ENCODE measurements at places on chromosomes 4 and X.
A peak's percentile ranks its signal among the peaks of the same experiment; 100 is the strongest.

GRCh38 chrX:17635231-17635630 is 102.1 kb upstream of the SCML1 start:
- no peaks in the 10 kb centered on the region for H3K36me3 ChIP-seq
- no peaks in the 10 kb centered on the region for H3K27me3 ChIP-seq

DNA sequence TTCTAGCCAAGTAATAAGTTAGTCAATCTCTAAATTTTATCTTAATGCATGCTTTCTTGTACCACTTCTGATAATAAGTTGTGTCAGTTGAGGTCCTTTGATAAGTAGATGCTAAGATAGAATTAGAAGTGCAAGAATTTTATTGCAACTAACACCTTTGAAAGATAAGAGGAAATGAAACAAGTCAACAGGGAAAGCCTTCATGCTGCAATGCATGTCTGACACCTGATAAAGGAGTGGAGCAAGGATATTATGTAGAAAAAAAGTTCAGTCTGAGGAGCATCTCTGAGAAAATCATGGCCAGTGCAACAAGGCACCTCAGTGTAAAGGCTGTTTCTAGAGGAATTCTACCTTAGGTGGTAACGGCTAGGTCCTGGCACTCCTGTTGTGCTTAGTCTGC is 210.7 kb upstream of the PPP1R2C start:
- H3K4me1 ChIP-seq, result no peaks in the 10 kb centered on the region
- no peak overlapping the region for H3K27ac ChIP-seq
- peak; percentile 87 for DNase-seq
- no peak overlapping the region for H3K4me3 ChIP-seq
- H3K27me3 ChIP-seq, result no peaks in the 10 kb centered on the region

- no peak overlapping the region for H3K27ac ChIP-seq
- DNase-seq, result no peak
- H3K4me3 ChIP-seq, result no peak overlapping the region
Measured at GRCh38 chr4:6990661-6991060, 52.5 kb upstream of the TADA2B start.

- H3K27ac ChIP-seq, result no peak overlapping the region
- no peak for DNase-seq
- no peaks in the 10 kb centered on the region for H3K27me3 ChIP-seq
- H3K4me3 ChIP-seq, result no peak overlapping the region
- no peaks in the 10 kb centered on the region for H3K36me3 ChIP-seq
Measured at GRCh38 chr4:33270403-33270802, 2550.2 kb downstream of the PCDH7 start.

GRCh38 chrX:15755091-15755490 is 17.0 kb downstream of the CA5B start:
- no peak overlapping the region for H3K27ac ChIP-seq
- no peaks in the 10 kb centered on the region for H3K4me1 ChIP-seq
- no peaks in the 10 kb centered on the region for H3K27me3 ChIP-seq
- no peak overlapping the region for H3K4me3 ChIP-seq

GRCh38 chrX:103475381-103475780 is 43.9 kb downstream of the RAB40A start:
- no peaks in the 10 kb centered on the region for H3K27me3 ChIP-seq
- no peak for DNase-seq
- H3K4me1 ChIP-seq, result no peaks in the 10 kb centered on the region
- H3K36me3 ChIP-seq, result no peaks in the 10 kb centered on the region
- no peak overlapping the region for H3K27ac ChIP-seq

GRCh38 chrX:47751670-47752069 is 85.0 kb upstream of the ZNF81 start:
- no peaks in the 10 kb centered on the region for H3K4me1 ChIP-seq
- DNase-seq, result peak; percentile 41
- H3K36me3 ChIP-seq, result no peaks in the 10 kb centered on the region
- no peak overlapping the region for H3K27ac ChIP-seq
- H3K4me3 ChIP-seq, result no peak overlapping the region
- H3K27me3 ChIP-seq, result no peaks in the 10 kb centered on the region

DNA sequence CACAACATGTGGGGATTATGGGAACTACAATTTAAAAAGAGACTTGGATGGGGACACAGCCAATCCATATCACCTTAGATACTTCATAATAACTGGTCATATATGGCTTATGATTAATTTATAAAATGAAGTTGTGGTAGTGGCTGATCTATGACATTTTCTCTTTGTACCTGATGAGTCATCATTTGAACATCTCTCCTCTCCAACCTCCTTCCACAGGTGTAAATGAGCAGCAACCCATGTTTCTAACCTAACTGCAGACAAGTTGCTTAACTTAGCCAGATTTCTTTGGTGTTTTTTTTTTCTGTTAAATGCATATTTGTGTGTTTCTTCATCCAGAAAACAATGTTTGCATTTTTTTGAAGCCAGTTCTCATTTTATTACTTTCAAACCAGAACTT is 42.6 kb downstream of the SPANXA2 start:
- no peaks in the 10 kb centered on the region for H3K36me3 ChIP-seq
- DNase-seq, result no peak
- H3K4me1 ChIP-seq, result no peaks in the 10 kb centered on the region
- H3K4me3 ChIP-seq, result no peak overlapping the region
- no peaks in the 10 kb centered on the region for H3K27me3 ChIP-seq

DNA sequence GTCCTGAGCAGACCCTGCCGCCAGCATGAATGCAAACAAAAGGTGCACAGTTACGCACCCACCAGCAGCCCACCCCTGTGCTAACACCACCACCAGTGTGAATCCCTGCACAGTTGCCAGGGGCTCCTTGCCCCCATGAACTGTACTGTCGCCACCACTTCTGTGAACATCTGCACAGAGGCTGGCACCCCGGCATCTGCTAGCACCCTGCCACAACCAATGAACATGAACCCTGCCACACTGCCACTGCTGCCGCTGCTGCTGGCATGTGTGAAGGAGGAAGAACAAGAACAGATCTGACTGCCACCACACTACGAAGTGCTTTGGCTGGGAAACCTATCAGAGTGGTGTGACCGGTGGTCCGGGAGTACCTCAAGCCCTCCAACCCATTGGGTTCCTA is 261.3 kb downstream of the PARM1 start:
- no peaks in the 10 kb centered on the region for H3K4me1 ChIP-seq
- H3K27me3 ChIP-seq, result no peaks in the 10 kb centered on the region
- H3K36me3 ChIP-seq, result no peaks in the 10 kb centered on the region
- no peak overlapping the region for H3K4me3 ChIP-seq
- no peak overlapping the region for H3K27ac ChIP-seq
- DNase-seq, result no peak

DNA sequence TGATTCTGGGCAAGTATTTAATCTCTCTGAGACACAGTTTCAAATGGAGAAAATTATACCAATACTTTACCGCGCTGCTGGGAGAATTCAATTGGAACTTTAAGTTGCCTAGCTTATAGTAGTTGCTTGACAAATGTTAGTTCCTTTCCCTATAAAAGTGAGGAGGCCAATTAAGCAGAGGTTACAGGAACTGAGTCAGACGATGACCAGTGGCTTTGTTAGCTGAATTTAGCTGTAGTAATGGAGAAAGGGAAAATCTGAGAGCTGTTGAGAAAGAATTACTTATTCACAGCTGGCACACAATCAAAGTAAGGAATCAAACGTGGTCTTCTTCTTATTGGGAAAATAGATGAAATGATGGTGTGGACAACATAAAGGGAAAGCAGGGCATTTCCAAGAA is 29.6 kb downstream of the SMARCA1 start:
- no peaks in the 10 kb centered on the region for H3K4me1 ChIP-seq
- H3K27me3 ChIP-seq, result no peaks in the 10 kb centered on the region
- H3K4me3 ChIP-seq, result no peak overlapping the region
- H3K36me3 ChIP-seq, result peaks cover 1% of the 10 kb centered on the region
- no peak overlapping the region for H3K27ac ChIP-seq

DNA sequence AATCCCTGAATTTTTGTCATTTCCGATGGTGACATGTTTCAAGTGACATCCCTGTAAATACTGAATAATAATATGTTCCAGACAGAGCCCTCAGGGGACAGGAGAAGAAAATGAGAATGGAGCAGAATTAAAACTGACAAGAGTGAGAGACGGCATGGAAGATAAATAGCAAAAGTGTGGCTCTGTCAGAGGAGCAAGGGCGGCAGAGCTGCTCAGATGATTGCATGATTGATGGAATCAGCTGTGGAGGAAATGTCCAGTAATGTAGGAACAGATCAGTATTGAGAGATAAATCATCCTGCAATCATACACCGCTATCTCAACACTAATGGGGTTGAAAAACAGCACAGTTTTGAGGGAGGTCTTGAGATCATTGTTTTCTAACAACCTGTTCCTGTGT is 350.3 kb downstream of the STIM2 start:
- no peaks in the 10 kb centered on the region for H3K27me3 ChIP-seq
- DNase-seq, result no peak
- no peak overlapping the region for H3K27ac ChIP-seq
- H3K4me3 ChIP-seq, result no peak overlapping the region

- H3K27me3 ChIP-seq, result no peaks in the 10 kb centered on the region
- DNase-seq, result no peak
- no peak overlapping the region for H3K27ac ChIP-seq
- H3K4me1 ChIP-seq, result no peaks in the 10 kb centered on the region
- no peak overlapping the region for H3K4me3 ChIP-seq
Measured at GRCh38 chr4:124945422-124945821, 232.9 kb upstream of the ANKRD50 start.

DNA sequence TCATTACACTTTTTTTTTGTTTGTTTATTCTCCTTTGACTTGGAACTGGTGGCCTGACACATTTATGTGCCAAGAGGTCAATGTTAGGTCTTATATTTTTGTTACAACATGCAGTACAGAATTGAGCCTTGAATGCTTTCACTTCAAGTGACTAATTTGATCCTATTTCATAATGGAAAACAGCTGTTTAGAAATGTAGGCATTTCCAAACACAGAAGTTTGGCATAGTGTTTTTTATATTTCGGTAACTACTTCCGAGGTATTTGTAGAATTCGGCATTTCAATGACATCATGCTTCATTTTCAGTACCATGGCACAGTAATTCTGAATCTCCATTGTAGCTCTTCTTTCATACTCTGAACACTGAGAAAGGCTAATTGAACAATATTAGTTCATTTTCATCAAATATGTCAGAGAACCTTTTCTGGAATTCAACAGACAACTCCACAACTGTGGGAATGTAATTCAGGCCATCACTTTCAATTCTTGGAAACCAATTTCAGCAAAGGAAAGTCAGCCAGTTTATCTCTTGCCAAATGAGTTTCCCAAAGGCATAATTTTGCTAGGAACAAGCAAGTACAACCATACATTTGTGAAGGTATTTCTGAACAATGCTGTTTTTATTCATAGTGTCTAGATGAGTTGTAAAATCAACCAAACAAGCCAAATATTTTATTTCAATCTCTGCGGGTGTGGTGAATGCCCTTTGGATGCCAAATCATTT is 11.4 kb downstream of the FAM120C start:
- no peaks in the 10 kb centered on the region for H3K36me3 ChIP-seq
- no peak overlapping the region for H3K4me3 ChIP-seq
- no peak for DNase-seq
- no peaks in the 10 kb centered on the region for H3K27me3 ChIP-seq
- no peak overlapping the region for H3K27ac ChIP-seq

DNA sequence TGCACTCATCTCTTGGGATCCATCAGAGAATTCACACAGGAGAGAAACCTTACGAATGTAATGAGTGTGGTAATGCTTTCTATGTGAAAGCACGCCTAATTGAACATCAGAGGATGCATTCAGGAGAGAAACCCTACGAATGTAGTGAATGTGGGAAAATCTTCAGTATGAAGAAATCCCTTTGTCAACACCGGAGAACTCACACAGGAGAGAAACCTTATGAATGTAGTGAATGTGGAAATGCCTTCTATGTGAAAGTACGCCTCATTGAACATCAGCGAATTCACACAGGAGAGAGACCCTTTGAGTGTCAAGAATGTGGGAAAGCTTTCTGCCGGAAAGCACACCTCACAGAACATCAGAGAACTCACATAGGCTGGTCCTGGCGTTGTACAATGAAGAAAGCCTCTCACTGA is 42.8 kb downstream of the ZNF157 start:
- no peak for DNase-seq
- H3K27ac ChIP-seq, result no peak overlapping the region
- H3K36me3 ChIP-seq, result no peaks in the 10 kb centered on the region
- H3K4me1 ChIP-seq, result no peaks in the 10 kb centered on the region
- no peak overlapping the region for H3K4me3 ChIP-seq

GRCh38 chr4:165580351-165580905 is 201.6 kb downstream of the CPE start:
- H3K4me1 ChIP-seq, result no peaks in the 10 kb centered on the region
- H3K27ac ChIP-seq, result no peak overlapping the region
- no peak overlapping the region for H3K4me3 ChIP-seq
- no peaks in the 10 kb centered on the region for H3K27me3 ChIP-seq
- peak; percentile 72 for DNase-seq

DNA sequence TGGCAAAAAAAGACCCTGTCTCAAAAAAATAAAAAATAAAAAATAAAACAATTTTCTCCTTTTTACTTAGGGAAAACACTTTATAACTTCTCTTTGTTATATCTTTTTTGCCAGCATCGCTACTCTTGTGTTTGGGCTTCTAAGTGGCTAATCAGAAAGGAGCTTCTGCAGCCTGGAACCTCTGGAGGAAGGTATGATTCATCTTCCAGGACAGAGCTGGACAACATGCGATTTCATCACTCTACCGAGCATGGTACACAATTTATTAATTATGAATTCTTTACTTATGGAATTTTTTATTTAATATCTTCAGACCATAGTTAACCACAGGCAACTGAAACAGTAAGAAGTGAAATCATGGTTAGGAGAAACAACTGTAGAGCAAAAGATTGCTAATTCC is 1254.3 kb upstream of the AGA start:
- no peak for DNase-seq
- H3K27me3 ChIP-seq, result no peaks in the 10 kb centered on the region
- H3K4me1 ChIP-seq, result no peaks in the 10 kb centered on the region
- no peak overlapping the region for H3K4me3 ChIP-seq

GRCh38 chr4:82090717-82091116 is 283.1 kb downstream of the HNRNPD start:
- H3K4me3 ChIP-seq, result no peak overlapping the region
- DNase-seq, result no peak
- no peaks in the 10 kb centered on the region for H3K27me3 ChIP-seq
- H3K27ac ChIP-seq, result no peak overlapping the region
- H3K36me3 ChIP-seq, result no peaks in the 10 kb centered on the region
- no peaks in the 10 kb centered on the region for H3K4me1 ChIP-seq

DNA sequence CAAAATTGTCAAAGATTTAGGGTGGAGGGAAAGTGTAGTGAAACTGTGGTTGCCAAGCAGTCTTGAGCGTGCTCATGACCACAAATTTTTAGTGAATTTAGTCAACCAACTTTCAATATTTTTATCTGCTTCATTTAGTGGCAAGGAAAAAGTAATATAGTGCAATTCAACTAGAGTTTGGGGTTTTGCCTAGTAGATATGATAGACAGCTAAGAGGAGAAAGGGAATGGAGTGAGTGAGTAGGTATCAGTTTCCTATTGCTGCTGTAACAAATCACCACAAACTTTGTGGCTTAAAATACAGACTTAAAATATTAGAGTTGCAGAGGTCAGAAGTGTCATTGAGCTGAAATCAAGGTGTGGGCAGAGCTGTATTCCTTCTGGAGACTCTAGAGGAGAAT is 3.7 kb upstream of the CT47C1 start:
- no peaks in the 10 kb centered on the region for H3K4me1 ChIP-seq
- no peak for DNase-seq
- H3K27me3 ChIP-seq, result no peaks in the 10 kb centered on the region
- H3K36me3 ChIP-seq, result no peaks in the 10 kb centered on the region
